ENCODE measurements at places on chromosomes 7 and 10.

- no peak for DNase-seq
These were observed 44.4 kb upstream of the AGBL3 start for GRCh38 chr7:134941952-134942351.

DNA sequence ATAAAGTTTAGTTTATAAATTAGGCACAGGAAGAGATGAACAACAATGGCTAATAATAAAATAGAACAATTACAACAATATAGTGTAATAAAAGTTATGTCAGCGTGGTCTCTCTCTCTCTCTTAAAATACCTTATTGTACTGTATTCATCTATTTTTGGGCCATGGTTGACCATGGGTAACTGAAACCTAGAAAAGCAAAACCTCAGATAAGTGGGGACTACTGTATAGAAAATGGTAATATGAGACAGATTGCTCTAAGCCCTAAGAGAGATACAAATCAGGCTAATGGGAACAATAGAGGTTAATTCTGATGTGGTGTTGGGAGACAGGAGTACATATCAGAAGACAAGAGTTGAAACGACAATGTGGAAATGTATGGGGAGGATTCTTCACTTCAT, 86.2 kb downstream of the ZNF365 start:
- no peak for DNase-seq

DNA sequence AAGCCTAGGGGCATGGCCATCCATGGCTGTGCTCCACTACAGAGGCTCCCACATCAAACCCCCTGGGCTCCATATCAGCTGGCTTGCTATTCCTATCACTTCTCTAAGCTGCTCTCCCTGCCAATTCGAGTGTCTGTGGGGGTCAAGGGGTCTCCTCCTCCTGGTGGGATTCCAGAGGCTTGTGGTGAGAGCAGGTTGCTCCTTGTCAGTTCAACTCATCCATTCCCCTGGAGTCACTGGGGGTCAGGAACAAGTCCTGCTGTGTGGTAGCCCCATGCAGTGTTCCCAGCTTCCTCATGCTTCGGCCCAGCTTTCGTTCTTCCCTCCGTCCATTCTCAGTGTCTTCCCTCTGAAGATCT, 86.6 kb upstream of the UNC5B start:
- DNase-seq = no peak

DNA sequence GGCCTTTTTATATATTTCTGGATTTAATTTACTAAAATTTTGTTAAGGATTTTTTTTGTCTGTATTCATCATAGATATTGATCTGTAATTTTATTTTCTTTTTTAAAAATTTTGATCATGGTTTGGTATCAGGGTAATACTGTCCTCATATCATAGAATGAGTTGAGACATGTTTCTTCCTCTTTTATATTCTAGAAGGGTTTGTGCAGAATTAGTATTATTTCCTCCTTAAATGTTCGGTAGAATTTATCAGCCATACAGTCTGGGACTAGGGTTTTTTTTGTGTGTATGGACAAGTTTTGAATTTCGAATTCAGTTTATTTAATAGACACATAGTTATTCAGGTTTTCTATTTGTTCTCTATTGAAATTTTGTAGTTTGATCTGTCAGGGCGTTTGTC, 54.0 kb downstream of the SHOC2 start:
- no peak for DNase-seq

- DNase-seq = no peak
These were observed 39.2 kb upstream of the TUBB8 start for GRCh38 chr10:88253-88652.

- no peak for DNase-seq
These were observed 173.9 kb downstream of the FOXP2 start for GRCh38 chr7:114588506-114588905.

DNA sequence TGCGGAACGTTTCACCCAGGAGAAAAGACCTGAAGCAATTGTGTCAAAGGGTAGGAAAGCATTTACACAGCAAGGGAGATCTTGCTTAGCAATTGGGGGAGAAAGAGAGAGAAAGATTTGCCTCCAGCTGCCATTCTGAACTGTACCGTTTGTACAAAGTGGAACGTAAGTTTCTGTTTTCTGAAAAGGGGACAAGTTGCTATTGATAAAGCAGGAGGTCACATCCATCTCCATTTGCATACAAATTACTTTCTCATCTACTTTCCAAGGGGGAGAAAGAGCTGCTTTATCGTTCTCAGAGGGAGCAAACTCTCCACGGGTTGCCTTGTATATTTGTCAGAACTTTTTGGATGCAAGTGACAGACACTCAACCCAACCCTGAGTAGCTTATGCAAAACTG, 92.0 kb upstream of the CARD11 start:
- no peak for DNase-seq

- no peak for DNase-seq
These were observed 44.3 kb downstream of the OGDH start for GRCh38 chr7:44650772-44651171.

- no peak for DNase-seq
These were observed 5.7 kb upstream of the GLCCI1 start for GRCh38 chr7:7962851-7963250.

GRCh38 chr7:102008535-102009262, 191.3 kb downstream of the CUX1 start:
- DNase-seq = no peak

- no peak for DNase-seq
These were observed 67.5 kb upstream of the MDFIC start for GRCh38 chr7:114854369-114854768.

DNA sequence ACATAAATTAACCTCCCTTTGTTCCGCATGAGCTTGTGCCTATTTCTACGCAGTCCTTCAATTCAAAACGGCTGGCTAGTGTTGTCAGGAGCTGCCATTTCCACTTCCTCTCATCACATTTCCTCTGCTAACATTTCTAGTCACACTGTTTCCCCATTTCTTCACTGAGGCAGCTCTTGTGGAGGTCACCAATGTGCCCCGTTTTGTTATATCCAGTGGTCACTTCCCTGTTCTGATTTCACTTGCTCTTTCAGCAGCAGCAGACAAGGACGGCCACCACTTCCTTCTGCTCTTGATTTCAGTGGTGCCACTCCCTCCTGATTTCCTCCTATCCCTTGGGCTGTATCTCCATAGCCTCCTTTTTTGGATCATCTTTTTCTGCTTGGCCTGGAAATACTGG, 64.8 kb upstream of the SEC61G start:
- no peak for DNase-seq

DNA sequence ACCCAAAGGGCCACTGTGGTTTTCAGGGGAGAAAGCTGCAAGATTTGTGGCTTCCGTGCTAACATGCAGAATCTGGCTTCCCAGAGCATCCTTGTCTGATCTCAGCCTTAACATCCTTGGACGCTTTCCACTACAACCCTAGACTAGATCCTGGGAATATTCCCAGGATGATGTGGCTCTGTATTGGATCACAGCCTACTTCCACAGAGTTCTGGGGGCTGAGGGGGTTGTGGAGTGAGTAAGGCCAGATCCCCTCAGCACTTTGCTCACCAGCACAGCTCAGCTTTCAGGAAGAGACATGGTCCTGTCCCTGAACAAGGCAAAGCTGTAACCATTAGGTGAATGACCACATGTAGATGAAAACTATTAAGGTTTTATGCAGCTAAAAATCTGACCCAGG, 241.3 kb upstream of the MYO3A start:
- no peak for DNase-seq

DNA sequence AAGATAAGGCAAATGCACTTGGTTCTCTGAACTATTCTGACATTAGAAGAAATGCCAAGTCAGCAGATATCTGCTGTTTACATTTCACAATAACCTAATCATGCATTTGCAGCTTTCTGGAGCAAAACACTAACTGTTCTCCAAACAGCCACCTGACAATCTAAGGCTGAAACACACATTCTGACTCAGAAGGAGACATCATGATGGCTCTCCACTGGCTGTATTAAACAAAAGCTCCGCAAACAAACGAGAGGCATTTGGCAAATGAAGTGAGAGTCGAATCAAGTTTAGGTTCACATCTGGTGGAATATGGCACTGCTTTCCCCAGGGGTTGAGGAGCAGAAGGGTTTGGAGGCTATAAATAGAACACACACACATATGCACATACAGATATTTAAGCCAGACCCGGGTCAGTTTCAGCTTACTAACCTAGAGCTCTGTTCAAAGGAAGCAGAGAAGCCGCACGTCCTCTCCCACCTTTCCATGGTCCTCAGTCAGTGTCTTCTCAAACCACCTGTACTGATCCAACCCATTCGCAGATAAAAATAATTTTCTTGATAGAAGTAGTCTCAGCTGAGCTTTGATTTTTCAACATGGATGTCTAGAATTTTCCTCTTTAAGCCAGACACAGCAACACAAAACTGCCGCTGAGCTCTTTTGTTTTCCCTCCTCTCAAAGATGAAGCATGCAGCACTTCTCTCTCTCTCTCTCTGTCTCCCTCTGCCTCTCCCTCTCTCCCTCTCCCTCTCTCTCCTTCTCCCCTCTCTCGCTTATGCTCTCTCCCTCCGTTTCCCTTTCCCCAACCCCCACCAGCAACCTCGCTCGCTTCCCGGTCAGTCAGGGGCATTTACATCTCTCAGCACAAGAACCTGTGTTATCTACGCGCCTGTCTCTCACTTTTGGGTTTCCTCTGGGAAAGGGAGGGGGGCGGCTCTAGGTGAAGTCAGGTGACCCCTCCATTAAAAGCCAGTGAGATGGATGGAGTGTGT, 682.8 kb downstream of the MAGI2 start:
- peak; percentile 9 for DNase-seq

DNA sequence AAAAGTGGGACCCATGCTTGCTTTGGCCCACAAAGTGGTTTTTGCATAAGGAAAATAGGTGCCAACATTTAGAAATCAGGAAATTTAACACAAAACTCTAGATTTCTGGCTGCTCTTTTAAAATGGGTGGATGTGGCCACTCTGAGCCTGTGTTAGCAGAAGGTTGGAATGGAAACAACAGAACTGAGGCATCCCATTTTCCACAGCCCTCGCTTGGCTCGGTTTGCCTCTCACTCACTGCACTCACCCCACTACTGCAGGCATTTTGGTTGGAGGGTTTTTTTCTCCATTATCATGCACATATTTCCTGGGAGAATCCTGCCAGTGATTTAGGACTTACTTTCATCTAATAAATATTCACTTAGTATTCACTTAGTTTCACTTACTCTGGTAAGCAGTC, 178.9 kb downstream of the BICC1 start:
- no peak for DNase-seq

GRCh38 chr10:131881104-131881880, 19.5 kb upstream of the PPP2R2D start:
- no peak for DNase-seq

DNA sequence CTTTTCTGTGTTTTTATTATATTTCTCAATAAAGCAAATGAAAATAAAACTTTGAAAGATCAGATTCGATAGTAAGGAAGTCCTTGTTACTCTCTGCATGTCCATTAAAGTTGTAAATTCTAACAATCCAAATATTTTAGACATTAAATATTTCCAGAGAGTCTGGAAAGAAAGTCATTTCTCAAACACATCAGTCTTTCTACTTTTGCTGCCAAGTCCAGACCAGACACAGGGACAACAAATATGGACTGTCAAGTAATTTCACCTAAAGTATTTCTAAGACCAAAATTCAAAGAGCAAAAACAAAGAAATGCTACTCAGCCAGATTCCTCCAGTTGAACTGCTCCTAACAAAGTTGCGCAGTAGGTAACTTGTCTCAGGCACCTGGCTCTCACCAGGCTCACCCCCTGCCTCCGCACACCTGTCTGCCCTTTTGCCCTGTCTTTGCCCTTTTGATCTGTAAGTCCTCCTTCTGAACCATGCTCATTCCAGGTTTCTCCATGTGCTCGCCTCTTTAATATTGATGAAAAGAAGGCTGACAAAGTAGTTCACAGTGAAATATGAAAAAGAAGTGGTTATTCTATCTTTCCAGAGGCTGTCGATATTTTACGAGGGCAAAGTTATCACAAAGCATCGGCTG, 300.5 kb downstream of the C7orf25 start:
- DNase-seq = no peak

DNA sequence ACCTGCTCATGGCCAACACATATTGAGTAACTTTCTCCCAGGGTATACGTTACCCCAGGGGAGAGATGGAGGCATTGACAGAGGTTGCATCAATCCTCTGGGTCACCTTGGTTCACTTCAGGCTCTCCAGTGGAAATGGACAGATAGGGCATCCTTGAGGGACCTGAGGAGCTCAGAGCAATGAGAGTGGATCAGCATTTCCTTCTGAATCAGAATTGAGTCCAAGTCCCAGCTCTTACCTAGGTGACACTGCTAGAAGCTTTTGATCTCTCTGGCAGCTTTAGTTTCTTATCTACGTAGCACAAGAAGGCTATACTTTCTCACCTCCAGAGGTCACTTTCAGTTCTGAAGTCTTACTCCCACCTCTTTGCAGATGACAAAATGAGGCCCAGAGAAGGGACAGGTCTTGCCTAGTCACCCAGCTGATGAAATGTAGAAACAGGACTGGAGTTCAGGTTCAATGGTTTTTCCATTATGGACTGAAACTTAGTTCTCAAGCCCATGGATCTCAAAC, 35.2 kb downstream of the PANK1 start:
- DNase-seq = no peak

GRCh38 chr10:19570991-19571390, 245.2 kb upstream of the PLXDC2 start:
- DNase-seq = no peak

- DNase-seq = no peak
These were observed 455 bp upstream of the SPAG6 start for GRCh38 chr10:22344781-22345300.

DNA sequence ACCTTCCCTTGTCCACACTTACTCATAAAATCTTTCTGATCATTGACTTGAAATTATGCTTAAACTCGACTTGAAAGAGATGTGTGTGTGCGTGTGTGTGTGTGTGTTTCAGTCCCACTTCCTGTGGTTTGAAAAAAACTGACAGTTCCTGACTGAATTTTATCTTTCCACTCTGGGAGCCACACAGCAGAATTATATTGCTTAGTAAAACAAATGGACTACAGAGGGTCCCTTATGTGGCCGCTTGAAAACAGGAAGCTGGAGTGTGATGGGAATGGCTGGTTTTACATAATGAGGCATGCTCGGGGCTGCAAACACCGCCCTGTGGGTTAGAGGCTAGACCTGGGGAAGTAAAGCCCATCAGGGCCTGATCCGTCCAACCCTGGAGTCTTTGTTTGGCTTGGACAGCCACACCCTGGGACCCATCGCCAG, 54.8 kb downstream of the LYZL1 start:
- DNase-seq = no peak

DNA sequence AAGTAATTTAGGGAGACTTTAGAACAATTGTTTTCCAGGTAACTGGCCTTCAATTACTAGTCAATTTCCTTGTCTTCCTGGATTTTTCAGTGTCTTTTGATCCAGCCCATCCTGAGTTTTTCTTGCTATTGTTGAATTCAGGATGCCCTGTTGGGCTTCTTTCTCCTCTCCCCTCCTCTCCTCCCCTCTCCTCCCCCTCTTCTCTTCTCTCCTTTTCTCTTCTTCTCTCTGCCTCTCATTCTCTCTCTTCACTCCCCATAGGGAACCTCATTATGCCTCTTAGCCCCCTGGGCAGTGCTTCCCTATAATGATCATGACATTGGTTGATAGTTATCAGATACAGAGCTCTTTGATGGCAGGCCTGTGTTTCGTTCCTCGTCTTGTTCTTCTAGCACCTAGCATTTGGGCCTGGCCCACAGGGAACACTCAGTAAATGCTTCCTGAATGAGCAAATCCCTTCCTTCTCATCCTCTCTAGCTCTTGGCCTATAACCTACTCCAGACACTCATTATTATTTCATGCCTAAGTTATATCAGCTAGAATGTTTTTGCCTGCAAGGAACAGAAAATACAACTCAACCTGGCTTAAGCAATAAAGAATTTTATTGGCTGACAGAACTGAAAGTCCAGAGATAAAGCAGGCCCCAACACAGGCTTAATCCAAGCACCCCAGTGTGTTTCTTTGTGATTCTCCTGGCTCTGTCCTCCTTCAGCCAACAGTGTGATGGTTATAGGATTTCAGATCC, 56.8 kb downstream of the CACNB2 start:
- no peak for DNase-seq

GRCh38 chr7:50848203-50848602, 65.5 kb upstream of the GRB10 start:
- no peak for DNase-seq
